Uterus (tissue), 4 donors: ENCODE measurements at places on chromosomes 7 and 10. TPM values are rescaled to one million over a fixed set of nuclear protein-coding genes. Genes with fewer than 3 reads are reported as not detected.

GRCh38 chr7:16697507-16698199 lies 51.7 kb downstream of the BZW2 start:
- no peaks in the 10 kb centered on the region for H3K27me3 ChIP-seq
- H3K36me3 ChIP-seq = no peaks in the 10 kb centered on the region
- no peak for DNase-seq
- H3K27ac ChIP-seq = no peak overlapping the region
- no peaks in the 10 kb centered on the region for H3K4me1 ChIP-seq
- no peak overlapping the region for H3K4me3 ChIP-seq

DNA sequence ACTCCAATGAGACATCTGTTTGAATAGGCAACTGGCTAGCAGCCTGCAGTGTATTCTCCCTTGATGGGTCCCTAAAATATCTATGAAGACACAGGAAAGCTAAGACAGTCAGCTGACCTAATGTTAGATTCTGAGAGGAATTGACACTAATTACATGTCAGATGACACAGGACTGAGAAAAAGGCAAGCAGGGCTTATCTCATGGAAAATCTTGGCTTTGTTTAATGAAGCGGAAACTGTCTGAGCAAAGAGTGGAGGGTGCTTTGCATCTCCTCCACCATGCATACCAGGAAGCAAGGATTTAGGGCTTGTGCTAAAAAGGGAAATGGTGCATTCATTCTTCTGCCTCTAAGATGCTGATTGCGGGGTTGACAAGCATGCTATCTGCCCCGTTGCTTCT lies 135.5 kb upstream of the GLI3 start:
- H3K36me3 ChIP-seq = no peaks in the 10 kb centered on the region
- no peaks in the 10 kb centered on the region for H3K27me3 ChIP-seq
- H3K4me1 ChIP-seq = no peaks in the 10 kb centered on the region
- H3K4me3 ChIP-seq = no peak overlapping the region
- no peak for DNase-seq

GRCh38 chr10:96584035-96584434 lies 2.8 kb downstream of the TM9SF3 start:
- no peak overlapping the region for H3K27ac ChIP-seq
- H3K36me3 ChIP-seq = no peaks in the 10 kb centered on the region

DNA sequence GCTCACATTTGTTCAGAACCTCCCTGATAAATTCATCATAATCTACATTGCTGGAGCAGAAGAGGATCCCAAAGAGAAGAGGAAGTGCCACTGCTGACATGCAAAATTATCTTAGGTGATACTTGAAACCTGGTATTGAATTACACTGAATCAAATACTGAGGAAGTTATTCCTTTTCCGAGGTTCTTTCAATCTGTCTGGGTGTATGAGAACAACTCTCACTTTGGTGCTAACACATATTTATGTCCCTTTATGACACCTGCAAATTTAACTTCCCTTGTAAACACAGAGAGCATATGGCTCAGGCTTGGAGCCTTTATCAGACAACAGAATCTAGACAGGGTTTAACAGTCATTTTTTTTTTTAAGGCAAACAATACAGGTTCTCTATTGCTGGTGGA lies 131.4 kb downstream of the SRPK2 start:
- H3K27me3 ChIP-seq = no peaks in the 10 kb centered on the region
- H3K27ac ChIP-seq = no peak overlapping the region
- H3K36me3 ChIP-seq = no peaks in the 10 kb centered on the region
- H3K4me3 ChIP-seq = no peak overlapping the region
- H3K4me1 ChIP-seq = no peaks in the 10 kb centered on the region

DNA sequence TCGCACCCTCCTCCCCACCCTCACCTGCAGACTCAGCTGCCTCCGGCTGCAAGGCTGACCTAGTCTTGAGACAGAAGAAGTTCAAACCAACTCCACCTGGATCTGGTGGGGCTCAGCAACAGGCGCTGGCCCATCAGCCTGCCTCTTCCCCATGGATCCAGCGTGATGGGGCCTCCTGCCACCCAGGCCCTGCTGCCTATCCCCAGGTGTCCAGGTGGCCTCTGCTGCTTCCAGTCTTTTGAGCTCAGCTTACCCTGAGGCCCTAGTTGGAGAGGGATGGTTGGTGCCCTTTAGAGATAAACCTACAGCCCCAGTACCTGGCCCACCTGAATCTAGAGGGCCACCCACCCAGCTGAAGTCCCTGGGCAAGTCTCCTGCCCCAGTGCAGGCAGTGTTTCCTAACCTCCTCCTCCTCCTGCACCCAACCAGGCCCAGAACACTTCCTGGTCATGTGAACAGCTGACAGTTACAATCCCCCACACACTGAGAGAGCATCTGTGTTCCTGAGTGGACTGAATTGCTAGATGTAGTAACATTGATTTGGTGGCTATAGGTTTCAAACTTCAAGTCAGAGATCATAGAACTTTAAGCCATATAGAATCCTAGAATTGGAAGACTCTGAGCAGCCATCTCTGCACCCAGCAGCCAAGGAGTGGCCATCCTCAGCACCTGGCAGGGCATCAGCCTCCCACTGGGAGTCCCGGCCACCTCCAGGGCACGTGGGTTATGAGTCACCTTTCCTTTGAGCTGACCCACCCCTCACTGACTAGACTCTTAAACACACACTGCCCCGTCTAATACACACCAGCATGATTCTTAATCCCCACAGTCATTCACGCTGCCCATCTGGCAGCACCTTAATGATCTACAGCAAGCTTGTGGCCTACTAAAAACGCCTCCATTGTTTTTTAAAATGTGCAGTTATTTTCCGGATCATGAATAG lies 51.9 kb downstream of the ALOX5 start:
- H3K27ac ChIP-seq = no peak overlapping the region
- H3K27me3 ChIP-seq = no peaks in the 10 kb centered on the region
- H3K4me3 ChIP-seq = no peak overlapping the region

GRCh38 chr7:54546081-54546985 lies 4.2 kb downstream of the VSTM2A start:
- no peaks in the 10 kb centered on the region for H3K4me1 ChIP-seq
- no peaks in the 10 kb centered on the region for H3K27me3 ChIP-seq
- H3K36me3 ChIP-seq = no peaks in the 10 kb centered on the region
- H3K27ac ChIP-seq = no peak overlapping the region
- no peak overlapping the region for H3K4me3 ChIP-seq
- DNase-seq = no peak

DNA sequence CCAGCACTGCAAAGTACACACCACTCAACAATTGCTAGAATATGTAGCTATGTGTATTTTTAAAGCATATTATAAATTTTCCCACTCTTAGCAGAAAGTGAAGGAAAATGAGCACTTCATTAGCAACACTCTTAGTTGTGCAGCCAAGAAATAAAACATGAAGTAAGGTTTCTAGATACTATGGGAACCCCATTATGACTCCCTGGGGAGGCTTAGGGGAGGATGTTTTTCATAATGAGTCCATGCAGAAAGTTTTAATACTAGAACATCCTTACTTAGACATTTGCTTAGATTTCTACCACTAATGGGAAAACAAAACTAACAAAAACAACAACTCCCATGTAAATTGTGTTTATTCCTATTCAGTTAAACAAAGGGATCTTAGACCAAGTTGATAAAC lies 148.4 kb upstream of the HDAC9 start:
- H3K27me3 ChIP-seq = no peaks in the 10 kb centered on the region
- DNase-seq = peak; percentile 24
- no peaks in the 10 kb centered on the region for H3K36me3 ChIP-seq
- H3K4me1 ChIP-seq = no peaks in the 10 kb centered on the region

DNA sequence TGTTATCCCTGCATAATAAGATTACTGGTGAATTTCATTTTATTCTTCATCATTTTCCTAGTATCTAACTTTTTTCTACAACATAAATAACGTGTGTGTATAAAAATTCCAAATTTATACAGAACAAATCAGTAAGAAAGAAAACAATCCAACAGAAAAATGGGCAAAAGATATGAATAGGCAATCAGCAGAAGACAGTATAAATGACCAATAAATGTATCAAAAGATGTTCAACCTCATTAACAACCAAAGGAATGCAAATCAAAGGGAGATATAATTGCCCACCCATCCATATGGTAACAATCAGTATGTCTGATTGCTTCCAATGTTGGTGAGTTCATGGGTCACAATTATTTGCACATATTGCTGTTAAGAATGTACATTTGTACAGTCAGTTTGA lies 13.5 kb downstream of the ERLIN1 start:
- H3K4me3 ChIP-seq = no peak overlapping the region
- H3K27ac ChIP-seq = no peak overlapping the region
- no peak for DNase-seq
- H3K27me3 ChIP-seq = no peaks in the 10 kb centered on the region

DNA sequence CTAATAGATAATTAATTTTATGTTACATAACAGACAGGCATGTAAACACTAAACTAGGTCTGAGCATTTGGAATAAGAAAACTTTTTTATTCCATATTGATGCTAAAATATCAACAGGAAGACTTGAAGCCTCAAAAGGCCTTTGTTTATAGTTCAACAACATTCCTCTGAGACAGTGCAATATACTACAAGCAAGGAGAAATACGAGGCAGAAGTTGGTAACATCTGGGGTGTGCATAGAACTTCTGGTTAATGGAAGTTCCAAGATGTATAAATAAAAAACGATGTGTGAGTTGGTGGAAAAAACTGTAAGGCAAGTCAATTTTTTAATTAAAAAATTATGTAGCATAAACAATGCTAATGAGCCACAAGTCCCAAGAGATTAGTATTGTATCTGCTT lies 139.6 kb downstream of the SKAP2 start:
- H3K4me3 ChIP-seq = no peak overlapping the region

DNA sequence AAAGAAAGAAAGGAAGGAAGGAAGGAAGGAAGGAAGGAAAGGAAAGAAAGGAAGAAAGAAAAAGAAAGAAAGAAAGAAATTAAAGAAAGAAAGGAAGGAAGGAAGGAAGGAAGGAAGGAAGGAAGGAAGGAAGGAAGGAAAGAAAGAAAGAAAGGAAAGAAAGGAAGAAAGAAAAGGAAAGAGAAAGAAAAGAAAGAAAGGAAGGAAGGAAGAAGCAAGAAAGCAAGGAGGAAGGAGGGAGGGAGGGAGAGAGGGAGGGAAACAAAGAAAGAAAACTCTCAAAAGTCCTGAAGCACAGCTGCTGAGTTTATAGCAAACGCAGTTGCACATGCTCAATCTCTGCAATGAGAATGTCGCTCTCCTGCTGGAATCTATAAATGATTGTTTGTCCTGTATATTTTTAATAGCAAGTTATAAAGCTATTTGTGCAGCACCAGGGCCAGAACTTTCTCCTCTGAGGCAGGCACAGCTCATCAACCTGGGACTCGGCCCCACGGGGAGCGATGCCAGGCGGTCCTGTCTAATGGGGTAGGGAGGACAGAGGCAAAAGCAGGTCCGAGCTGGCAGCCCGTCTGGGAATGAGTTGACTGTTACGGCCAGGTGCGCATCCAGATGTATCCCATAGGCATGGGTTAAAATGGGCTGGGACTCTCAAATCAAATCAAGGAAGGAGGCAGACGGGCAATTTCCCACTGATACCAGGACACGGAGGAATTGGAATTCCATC lies 118.0 kb upstream of the PFKP start:
- no peaks in the 10 kb centered on the region for H3K36me3 ChIP-seq
- H3K4me3 ChIP-seq = no peak overlapping the region
- no peaks in the 10 kb centered on the region for H3K27me3 ChIP-seq
- no peaks in the 10 kb centered on the region for H3K4me1 ChIP-seq
- DNase-seq = no peak

DNA sequence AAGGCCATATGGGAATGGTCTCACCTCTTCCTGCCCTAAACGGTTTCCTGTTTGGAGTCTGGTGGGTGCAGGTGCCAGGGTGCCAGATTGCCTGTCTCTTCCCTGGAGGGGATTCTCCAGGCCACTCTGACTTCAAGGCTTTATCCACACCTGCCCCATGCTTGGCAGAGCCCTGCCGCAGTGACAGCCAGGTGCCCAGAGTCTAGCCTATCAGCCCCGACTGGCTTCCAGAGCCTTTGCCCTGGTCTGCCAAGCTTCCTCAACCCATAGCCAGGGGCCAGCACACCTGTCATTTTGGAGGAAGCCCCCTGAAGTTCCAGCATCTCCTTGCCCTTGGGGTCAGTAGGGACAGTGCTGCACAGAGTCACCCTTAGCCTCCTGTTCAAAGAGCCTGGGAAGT lies 21.6 kb downstream of the TBATA start:
- H3K4me1 ChIP-seq = no peaks in the 10 kb centered on the region
- no peak overlapping the region for H3K27ac ChIP-seq
- H3K27me3 ChIP-seq = no peaks in the 10 kb centered on the region
- no peaks in the 10 kb centered on the region for H3K36me3 ChIP-seq

The NUDT13 gene
- 1.8 TPM for total RNA-seq

The OGDHL gene
- total RNA-seq = 0.15 TPM

The SFRP4 gene
- 107 TPM for total RNA-seq

The CCDC136 gene
- total RNA-seq = 26.4 TPM

The PITX3 gene
- not detected for total RNA-seq

The TMEM229A gene
- total RNA-seq = not detected
